ENCODE measurements at places on chromosomes 4 and X.

GRCh38 chrX:152942077-152942442 lies 44.2 kb downstream of the ZNF185 start:
- DNase-seq: no peak

- no peak for DNase-seq
Observed at GRCh38 chrX:147912093-147912801, 528 bp downstream of the FMR1 start.

GRCh38 chr4:7968262-7968896 lies 28.7 kb upstream of the AFAP1 start:
- no peak for DNase-seq

GRCh38 chrX:20455001-20455400 lies 188.3 kb upstream of the RPS6KA3 start:
- no peak for DNase-seq

DNA sequence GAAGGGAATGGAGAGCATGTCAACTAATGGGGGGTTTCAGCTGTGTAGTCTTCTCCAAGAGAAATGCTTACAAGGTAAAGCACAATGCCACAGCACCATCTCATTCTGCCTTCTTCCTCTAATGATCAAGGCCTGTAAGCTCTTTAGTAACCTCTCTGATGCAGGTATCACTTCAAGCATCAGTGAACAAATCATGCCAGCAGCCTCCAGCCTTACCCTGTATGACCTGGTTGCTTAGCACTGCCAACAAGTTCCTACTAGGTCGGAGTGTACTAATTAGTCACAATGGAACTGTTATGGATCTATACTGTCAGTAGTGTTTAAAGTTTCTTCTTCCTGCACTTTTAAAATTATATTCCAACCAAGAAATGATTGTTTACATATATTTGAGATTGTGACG lies 197.7 kb downstream of the GRID2 start:
- DNase-seq: no peak

GRCh38 chr4:182486881-182487280 lies 243.7 kb downstream of the TENM3 start:
- DNase-seq: no peak

DNA sequence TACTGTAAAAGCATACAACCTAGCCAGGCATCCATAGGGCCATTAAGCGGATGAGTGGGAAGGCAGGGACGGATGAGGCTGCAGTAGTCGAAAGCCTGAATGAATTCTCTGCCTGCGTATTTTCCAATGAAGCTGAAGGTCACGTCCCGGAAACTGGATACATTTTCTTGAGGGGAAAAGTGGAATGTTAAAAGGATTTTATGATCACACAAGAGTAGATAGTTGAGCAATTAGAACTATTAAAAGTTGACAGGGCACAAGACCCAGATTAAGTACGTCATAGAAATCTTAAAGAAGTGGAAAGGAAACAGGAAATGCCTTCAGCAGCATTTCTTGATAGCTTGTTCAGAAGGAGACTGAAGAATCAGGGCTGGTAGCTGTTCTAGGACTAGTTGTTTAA lies 98.3 kb upstream of the CXXC4 start:
- no peak for DNase-seq

All from NCI-H187 treated with DMSO at 0.1 percent for 48 hours (cell line).